ENCODE measurements at places on chromosomes 16 and 17. TPM values are rescaled to one million over a fixed set of nuclear protein-coding genes. Genes with fewer than 3 reads are reported as not detected.

DNA sequence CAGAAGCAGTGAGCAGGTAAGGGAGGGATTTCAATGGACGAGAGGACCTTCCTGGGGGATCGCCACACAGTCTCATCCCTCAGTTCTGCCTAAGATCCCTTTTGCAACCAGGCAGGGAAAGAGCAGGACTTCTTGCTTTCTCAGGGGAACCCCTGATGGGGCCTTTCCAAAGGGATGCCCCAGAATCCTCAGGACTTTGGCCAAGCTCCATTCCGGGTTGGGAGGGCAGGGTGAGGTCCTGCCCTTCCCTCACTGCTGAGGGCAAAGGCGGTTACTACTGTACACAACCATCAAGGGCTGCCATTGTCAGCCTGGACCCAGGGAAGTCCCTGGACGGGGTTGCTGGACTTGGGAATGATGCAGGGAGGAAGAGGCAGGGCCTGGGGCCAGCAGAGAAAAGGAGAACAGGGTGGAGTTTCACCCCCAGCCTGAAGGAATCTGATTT, 9.7 kb downstream of the PRR29 start:
- no peak for DNase-seq

DNA sequence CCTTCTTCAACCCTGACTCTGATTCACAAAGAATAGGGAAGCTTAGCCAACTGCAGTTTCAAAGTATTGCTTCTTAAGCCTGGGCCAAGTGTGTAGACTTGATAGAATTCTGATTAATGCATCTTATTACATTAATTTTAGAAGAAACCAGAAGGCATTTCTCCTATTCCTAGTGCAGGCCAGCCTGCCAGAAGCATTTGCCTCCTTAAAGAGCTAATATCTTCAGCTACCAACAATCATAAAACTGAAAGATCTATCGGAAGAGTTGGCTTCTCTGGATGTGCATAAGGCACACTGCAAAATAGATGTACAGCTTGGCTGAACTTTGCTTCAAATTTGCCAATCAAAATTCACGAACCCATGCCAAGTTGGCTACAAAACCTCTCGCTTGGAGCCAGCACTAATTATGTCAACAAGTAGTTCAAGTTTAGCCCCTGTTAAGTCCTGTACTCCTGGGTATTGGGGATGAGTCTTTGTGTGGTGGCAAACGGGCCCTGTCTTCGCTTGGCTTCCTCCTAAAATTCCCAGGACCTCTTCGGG, 717.8 kb downstream of the WWOX start:
- no peak for DNase-seq

GRCh38 chr17:1493291-1493980, 950 bp upstream of the MYO1C start:
- no peak for DNase-seq

- peak; percentile 86 for DNase-seq
These were observed at the start of gene LMF1 for GRCh38 chr16:970766-971581. Gene LMF1, minus strand, starts transcription at chr16:970984. Its CDS starts 4 bp downstream, at chr16:970980.

- no peak for DNase-seq
These were observed 1.4 kb downstream of the ENDOV start for GRCh38 chr17:80416260-80416939.

GRCh38 chr17:38541281-38541680, 64.5 kb downstream of the SRCIN1 start:
- DNase-seq: no peak

The FXR2 gene
- 40.8 TPM for polyA plus RNA-seq

The TNFSF12 gene
- polyA plus RNA-seq: 2.1 TPM
